ENCODE measurements at places on chromosomes 7 and 10.

DNA sequence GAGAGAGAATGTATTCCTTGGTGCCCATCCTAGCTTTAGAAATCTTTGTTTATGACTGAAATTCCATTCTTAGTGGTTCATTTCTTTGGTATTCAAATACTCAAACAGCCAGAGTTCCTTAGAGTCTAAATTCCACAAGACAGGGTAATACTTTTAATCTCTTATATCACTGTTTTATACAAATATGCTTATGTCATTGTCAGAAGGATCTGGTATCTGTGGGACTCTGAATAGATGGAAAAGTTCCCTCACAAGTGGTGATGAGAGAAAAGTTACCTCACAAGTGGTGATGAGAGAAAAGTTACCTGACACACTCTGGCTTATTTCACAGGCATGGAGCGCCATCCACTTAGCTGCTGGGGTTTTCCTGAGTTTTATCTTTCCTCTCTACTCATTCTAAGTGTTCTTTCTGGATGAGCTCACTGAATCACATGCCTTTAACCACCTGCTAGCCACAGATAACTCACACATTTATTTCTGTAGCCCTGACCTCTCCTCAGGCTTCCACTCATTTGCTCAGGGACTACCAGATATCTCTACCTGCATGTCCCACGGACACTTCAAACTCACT lies 784.0 kb downstream of the SUGCT start:
- DNase-seq, result no peak

DNA sequence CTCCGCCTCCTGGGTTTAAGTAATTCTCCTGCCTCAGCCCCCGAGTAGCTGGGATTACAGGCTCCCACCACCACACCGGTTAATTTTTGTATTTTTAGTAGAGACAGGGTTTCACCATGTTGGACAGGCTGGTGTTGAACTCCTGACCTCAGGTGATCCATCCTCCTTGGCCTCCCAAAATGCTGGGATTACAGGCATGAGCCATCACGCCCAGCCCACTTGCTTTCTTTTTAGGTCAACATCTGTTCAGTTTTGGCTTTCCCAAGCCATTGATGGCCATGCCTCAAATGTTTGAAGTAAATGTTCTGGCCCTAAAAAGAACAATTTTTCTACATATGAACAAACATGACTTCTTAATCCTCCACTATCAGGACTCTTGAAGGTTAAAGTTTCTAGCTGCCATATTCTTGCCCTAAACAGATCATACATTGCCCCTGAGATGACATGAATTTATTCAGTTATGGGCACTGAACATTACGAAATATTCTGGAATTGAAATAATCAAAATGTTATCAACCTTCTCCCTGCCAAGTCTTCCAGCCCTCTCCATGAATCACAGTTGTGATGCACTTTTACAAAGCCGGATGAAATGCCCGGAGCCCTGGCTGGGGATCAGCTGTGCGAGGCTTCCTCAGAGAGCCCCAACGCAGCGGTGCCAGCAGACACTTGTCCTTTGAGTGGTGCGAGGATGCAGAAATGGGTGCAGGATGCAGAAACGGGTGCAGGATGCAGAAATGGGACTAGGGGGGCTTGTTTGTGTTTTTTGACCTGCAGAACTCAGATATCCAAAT lies 2.9 kb downstream of the MRLN start:
- no peak for DNase-seq

DNA sequence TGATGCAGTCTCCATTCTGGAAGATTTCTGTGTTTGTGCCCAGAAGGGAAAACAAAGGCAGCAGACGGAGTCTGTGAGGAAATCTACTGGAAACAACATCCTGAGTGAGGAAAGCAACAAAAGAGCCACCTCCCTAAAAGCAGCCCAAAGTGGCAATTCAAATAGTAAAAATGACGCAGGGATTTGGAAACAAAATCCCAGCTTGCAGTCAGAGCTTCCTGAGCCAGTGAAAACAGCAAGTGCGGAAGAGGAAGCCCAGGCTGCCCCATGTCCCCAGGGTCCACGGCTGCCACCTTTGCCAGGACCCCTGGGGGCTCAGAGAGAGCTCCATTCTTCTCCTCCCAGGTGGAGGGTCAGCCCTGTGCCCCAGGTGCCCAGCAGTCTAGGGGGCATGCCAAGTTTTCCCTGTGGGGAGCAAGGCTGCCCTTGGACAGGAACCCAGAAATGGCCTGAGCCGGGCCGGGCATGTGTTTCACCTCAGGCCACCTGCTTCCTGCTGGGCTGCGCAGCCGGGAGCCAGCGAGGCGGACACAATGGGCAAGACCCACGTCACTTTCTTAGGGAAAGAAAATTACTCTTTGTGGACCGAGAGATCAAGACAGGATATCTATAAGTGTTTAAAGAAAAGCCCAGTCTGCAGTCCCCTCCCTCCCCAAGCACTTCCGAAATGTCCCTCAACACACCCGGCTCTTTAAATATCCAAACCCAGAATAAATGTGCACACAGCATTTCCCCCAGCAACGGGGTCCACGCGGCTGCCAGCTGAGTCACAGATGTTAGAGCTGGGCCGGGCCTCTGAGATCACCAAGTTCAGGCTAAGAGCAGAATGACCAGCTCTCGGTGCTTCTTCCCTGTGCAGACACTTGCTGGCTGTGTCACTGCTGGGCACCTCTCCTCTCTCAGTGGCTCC lies 231.1 kb downstream of the ARHGAP12 start:
- no peak for DNase-seq

DNA sequence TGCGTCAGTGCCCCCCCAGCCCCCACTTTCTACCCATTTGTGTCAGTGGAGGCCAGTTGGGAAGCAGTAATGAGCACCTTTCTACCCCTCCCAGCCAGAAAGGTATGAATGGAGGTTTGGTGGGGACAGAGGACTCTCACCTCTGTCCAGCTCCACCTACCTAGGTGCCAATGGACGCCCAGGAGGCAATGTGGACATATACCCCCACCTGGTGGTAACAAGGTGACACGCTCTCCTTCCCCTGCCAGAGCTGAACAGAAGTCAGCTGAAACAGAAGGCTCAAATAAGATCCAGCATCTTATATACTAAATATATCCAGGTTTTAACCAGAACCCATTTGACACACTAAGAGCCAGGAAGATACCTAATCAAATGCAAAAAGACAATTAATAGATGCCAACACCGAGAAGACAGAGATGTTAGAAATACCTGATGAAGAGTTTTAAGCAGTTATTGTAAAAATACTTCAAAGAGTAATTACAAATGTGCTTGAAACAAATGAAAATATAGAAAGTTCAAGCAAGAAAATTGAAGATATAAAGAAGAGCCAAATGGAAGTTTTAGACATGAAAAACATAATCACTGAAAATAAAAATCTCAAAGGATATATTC lies 18.4 kb upstream of the SORCS3 start:
- DNase-seq, result no peak

DNA sequence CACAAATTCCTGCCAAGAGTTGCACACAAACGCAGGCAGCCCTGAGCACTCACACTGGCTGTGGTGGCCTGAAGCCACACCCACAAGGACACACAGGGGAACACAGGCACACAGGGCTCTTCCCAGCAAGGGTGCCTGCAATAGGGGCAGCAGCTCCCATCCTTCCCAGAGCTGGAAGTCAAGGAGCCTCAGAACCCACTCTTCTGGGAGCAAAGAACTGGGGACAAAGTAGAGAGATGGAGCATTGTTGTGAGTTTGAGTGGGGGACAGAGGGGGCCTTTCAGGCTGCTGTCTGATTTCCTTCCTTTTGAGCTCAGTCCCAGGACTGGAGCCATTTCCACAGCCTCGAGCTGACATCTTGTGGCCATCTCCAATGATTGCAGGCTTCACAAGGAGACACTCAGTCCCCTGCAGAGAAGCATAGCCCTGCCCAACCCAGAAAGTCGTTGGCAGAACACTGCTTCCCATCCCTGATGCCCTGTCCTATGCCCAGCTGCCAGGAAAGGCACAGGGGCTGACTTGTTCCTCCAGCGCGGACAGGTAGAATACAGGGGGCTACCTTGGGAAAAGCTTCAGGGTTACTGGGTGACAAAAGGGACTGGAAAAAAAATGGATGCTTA lies 34.4 kb upstream of the SLF2 start:
- peak; percentile 69 for DNase-seq

- no peak for DNase-seq
Observed at GRCh38 chr7:95011146-95011928, 103.9 kb downstream of the PPP1R9A start.

GRCh38 chr7:44391171-44391570 lies 65.8 kb upstream of the CAMK2B start:
- DNase-seq, result no peak

- DNase-seq, result no peak
Observed at GRCh38 chr10:113410618-113411017, 142.2 kb upstream of the HABP2 start.

GRCh38 chr7:28937619-28938018 lies 20.5 kb downstream of the TRIL start:
- DNase-seq, result no peak

GRCh38 chr7:34362621-34363020 lies 295.4 kb upstream of the NPSR1 start:
- DNase-seq, result no peak

- DNase-seq, result no peak
Observed at GRCh38 chr10:104922810-104923209, 281.7 kb downstream of the SORCS3 start.

DNA sequence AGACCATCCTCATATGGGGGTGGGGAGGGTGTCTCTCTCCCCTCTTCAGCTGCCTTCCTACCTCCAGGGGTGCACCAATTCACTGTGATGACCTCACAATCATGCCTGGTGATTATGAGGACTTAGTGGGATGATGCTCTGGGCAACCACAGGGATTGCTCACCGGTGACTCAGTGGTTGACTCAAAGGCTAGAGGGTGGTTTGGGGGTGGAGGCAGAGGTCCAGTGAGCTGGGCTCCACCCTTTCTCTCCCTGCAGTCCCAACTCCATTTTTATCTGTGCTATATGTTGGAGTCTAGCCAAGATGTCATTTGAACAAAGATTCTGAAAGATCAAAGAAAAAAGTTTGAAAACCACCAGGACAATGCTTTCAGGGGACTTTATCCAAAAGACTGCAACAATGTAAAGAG lies 286.9 kb downstream of the KCNMA1 start:
- peak; percentile 52 for DNase-seq

DNA sequence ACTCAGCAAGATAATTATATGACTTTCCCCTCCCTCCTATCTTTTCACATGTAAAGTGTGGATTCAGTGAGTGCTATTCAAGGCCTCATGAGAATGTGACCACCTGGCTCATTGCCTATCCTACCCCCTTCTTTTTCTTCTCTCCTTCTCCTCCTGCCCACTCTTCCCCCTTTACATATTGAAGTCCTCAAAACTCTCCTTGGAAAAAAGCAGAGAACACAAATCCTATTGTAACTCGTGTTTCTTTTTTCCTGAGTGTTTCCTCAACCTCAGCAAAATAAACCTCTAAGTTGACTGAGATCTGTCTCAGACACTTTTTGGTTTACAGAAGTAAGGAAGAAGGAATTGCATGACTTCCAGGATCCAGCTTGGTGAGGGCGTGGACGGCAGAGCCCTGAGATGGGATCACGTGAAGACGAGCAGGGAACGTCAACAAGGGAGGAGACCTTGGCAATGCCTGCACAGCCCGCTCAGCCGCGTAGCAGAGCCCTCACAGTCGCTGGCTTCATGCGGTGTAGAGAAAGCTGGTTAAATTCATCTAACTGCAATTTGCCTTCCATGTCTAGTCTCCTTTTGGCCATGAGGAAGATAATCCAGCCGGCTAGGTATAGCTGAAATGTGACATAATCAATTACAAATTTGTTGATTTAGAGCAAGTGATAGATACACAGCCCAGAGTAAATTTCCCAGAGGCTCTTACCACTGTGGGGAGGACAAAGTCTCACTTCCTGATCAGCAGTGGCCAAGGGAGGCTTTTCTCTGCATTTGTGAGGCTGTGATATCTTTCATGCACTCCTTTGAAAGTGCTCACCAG lies 75.7 kb downstream of the LYZL2 start:
- peak; percentile 29 for DNase-seq

DNA sequence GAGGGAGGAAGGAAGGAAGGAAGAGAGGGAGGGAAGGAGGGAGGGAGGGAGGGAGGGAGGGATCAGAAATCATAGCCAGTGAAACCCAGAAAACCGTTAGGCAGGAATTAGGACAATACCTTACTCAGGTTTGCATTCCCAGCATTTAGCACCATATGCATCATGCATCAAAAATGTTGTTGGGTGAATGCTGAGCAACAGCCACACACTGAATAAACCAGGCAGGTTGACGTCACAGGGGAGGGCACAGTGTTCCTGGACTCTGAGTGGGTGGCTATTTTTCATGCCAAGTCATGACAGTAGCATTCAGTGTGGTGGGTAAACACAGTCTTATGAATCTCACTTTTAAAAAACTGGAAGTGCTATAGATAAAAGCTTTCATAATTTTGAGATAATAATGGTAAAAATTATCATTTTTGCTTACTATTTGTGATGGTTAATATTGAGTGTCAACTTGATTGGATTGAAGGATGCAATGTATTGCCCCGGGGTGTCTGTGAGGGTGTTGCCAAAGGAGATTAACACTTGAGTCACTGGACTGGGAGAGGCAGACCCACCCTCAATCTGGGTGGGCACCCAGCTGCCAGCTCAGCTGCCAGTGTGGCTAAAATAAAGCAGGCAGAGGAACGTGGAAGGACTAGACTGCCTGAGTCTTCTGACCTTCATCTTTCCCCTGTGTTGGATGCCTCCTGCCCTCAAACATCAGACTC lies 199.1 kb upstream of the PRKCQ start:
- no peak for DNase-seq

GRCh38 chr10:117541909-117542705 lies 439 bp upstream of the EMX2 start:
- DNase-seq, result peak; percentile 45

DNA sequence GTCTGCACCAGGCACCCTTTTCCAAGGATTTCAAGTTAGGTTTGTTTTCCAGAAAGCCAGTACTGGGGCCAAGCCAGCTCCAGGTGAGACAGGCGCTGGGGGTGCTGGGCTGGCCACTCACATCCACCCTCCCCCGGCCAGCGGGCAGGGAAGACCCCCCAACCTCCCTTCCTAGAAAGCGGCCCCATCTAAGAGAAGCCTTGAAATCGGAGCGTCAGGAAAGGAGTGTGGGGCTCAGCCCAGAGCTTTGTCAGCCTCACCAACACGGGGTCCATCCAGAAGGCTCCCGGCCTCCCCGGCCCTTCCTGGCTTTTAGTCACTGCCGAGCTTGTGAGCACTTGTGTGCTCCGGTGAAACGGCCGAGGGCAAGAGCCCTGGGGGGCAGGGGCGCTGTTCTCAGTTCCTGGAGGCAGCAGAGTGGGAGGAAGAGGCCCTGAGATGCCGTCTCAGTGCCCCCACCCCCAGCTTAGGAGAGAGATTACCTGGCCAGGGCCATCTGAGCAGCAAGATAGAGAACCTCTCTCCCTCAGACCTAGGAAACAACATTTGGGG lies 39.6 kb downstream of the PDGFA start:
- DNase-seq, result peak; percentile 4

- DNase-seq, result no peak
Observed at GRCh38 chr7:1675036-1675671, 5.1 kb downstream of the ELFN1 start.

- DNase-seq, result peak; percentile 28
Observed at GRCh38 chr10:114322344-114322743, 82.0 kb downstream of the AFAP1L2 start.
